ENCODE measurements at places on chromosomes 2 and 18.

DNA sequence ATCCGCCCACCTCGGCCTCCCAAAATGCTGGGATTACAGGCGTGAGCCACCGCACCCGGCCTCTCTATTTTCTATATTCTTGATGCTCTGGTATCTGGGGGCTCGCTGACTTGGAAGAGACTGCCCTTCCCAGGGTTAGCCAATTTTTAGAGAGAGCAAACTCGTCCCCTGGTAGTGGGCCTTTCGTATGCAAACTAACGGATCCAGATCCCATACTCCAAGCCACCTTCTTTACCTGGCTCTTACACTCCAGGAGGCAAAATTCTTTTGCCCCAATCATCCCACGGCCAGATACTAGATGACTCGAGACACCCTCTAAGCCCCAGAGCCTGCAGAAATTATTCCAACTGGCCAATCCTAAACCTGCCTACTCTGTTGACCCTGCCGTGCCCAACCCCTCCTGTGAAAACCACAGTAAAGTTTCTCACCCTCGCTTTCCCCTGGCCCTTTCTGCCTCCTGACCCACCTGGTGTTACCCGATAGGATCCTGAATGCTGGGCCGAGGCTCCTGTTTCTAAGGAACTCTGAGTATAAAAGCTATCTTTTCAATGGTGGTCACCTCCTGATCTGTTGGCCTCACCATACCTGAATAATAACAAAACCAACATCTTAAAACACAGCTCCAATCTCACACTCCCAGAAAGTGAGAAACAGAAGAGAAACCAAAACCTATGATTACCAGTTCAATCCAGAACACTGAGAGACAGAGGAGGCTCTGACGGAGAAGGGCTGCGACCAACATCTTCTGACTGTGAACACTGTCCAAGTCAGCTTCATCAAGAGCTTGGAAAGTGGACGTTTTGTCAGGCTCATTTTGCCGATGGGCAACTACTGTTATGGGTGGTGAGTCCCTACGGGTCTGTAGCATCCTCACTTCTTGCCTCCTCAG is 57.6 kb upstream of the ZNF532 start:
- no peak for DNase-seq

GRCh38 chr2:65527451-65528240 is 95.2 kb upstream of the SPRED2 start:
- DNase-seq = no peak

GRCh38 chr2:191835539-191836350 is 11.1 kb downstream of the CAVIN2 start:
- no peak for DNase-seq

DNA sequence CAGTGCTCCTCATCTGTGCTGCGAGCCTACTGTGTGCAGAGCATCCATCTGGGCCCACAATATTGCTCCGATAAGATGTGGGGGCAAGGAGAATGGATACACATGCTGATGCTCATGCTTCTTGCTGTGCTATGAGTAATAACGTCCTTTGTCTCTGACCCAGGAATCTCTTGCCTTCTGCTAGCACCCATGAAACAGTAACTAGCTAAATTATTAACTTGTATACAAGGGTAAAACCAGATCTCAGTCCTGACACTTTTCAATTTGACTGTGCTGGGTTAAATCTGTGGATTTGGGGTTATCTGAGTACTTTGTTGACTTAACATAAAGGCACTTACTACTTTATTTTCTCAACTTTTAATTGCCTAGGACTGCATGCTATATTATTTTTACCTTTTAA is 357.6 kb downstream of the SLC4A3 start:
- no peak for DNase-seq

- no peak for DNase-seq
Observed at GRCh38 chr2:167988296-167988695, 259.1 kb downstream of the STK39 start.

DNA sequence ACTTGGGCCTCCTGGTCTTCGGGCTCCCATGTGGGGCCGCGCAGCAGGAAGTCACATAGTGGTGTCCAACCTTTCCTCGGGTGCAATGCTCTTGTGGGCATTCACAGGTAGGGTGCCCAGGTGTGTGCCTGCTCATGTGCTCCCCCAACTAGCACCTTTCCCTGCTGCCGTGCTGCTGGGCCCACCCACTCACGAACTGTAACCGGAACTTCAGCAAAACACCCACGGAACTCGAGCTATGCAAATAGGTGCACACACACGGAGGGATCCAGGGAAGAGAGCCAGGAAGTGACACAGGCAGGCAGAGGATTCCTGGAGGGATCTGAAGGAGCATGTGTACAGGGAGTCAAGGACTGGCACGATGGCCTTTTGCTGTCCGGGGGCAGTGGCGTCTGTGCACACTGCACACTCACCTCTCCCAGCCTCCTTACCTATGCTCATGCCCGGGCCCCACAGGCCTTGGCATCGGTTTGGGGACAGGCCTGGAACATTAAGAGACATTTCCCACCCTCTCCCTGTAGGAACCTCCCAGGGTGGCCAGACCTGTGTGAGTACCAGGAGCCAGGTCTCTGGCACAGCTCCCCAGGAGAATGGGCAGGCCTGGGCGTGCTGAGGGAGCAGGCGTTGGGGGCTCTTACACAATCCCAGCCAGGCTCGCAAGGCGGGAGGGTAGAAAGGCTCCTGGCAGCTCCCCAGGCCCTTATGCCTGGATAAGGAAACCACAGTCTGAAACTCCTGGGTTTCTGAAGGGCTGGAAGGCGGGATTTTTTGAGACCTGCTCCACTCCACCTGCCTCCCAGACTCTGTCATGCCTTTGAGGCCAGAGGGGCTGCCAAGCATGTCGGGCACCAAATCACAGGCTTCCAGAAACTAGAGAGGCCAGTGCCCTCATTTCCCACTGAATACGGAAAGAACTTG is 6.6 kb upstream of the PTMA start:
- DNase-seq = no peak

GRCh38 chr2:113111823-113112287 is 15.5 kb upstream of the IL1RN start:
- DNase-seq = no peak

DNA sequence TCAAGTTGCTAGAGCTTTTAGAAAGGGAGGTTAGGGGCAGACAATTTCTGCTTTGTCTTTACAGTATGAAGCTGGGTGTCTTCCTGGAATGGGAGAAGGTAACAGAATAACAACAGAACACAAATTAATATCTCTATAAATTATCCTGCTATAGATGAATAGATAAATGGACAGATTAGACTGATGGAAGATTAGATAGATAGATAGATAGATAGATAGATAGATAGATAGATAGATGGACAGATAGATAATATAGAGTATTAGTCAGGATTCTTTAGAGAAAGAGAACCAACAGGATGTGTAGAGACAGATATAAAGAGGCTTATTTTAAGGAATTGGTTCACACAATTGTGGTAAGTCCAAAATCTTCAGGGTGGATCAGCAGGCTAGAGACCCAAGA is 302.2 kb downstream of the BCL11A start:
- no peak for DNase-seq

- no peak for DNase-seq
Observed at GRCh38 chr18:47545613-47546012, 294.2 kb upstream of the SKOR2 start.

GRCh38 chr2:173002751-173003541 is 72.7 kb upstream of the MAP3K20 start:
- DNase-seq = no peak

DNA sequence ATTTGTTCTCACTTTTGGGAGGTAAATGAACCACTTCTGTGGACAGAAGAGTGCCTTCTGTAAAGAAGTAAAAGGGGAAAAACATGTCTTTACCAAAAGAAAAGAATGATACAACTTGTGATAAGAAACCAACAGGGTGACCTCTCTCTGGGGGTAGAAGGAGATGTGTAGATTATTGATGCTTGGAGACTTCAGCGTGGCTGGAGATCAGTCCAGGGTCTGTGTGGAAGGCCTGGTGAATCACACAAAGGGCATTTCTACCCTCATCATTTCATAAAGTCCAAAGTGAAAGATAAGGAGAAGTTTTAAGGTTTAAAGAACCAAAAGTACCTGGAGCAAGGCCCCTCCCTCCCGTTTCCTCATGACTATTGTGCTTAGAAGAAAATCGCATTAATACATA is 142.5 kb downstream of the NCK2 start:
- DNase-seq = no peak

- DNase-seq = no peak
Observed at GRCh38 chr18:25346561-25346960, 5.4 kb downstream of the ZNF521 start.

- no peak for DNase-seq
Observed at GRCh38 chr2:149664896-149665295, 77.3 kb upstream of the MMADHC start.

DNA sequence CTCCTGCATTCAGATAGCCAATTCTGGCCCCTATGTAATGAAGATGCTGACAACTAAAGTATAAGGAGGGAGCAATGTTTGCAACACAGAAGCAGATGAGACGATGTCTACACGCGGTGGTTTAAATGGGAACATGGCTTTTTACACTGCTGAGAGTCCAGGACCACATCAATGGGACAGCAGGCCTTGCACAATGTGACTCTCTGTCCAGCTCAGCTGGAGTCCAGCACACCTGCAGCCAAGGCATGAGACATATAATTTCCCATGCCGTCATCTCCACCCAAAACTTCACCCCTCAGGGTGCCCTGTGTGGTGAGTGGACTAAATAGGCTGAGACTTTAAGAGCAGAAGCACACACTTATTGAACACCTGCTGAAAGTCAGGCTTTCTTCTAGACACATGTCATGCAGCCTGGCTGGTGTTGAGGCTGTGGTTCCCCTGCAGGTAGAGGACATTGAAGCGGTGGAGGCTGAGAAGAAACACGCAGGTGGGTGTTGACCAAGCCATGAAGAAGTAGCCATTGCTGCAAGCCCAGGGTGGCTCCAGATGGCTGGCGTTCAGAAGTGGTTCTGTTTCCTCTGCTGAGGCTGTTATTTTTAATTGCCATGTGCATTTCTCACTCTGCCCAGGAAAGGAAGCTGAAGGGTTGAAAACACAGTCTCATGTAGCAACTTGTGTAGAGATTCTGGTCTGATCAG is 345.6 kb downstream of the MYCN start:
- DNase-seq = no peak

GRCh38 chr2:85707304-85707703 is 13.1 kb downstream of the GNLY start:
- DNase-seq = peak; percentile 20
